MG63 (cell line): ENCODE measurements at places on chromosomes 11 and 22. TPM values are rescaled to one million over a fixed set of nuclear protein-coding genes. Genes with fewer than 3 reads are reported as not detected.

ZP1 gene
- total RNA-seq: not detected in 2 replicates

DNA sequence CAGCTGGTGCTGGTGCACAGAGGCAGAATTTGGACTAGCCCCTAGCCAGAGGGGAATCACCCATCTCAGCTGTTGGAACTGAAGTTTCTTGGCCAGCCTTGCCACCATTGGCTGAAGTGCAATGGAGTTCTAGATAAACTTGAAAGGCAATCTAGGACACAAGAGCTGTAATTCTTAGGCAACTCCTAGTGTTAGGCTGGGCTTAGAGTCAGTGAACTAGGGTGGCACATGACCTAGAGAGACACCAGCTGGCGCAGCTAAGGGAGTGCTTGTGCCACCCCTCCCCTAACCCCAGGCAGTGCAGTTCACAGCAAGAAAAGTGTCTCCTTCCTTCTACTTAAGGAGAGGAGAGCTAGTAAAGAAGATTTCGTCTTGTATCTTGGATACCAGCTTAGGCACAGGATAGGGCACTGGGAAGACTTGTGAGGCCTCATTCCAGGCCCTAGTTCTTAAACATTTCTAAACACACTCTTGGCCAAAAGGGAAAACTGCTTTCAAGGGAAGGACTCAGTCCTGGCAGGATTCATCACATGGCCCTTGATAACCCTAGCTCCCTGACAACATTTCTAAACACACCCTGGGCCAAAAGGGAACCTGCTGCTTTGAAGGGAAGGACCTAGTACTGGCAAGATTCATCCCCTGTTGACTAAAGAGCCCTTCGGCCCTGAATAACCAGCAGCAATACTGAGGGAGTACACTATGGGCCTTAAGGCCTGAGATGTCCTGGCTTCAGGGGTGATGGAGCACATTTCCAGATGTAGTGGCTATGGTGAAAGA lies 53.4 kb downstream of the XRRA1 start:
- no peak for DNase-seq

GRCh38 chr11:64518928-64519327 lies 72.1 kb upstream of the SLC22A12 start:
- no peak for DNase-seq

GRIA4 gene
- total RNA-seq: not detected in 2 replicates

GRCh38 chr11:130099356-130099755 lies 29.7 kb downstream of the APLP2 start:
- DNase-seq: peak; percentile 33
